ENCODE measurements at places on chromosomes 7 and 10.

- DNase-seq = no peak
Measured at GRCh38 chr7:84188786-84189405, 5.7 kb downstream of the SEMA3A start.

GRCh38 chr10:13693783-13694700 lies 107.3 kb downstream of the PRPF18 start:
- no peak for DNase-seq

DNA sequence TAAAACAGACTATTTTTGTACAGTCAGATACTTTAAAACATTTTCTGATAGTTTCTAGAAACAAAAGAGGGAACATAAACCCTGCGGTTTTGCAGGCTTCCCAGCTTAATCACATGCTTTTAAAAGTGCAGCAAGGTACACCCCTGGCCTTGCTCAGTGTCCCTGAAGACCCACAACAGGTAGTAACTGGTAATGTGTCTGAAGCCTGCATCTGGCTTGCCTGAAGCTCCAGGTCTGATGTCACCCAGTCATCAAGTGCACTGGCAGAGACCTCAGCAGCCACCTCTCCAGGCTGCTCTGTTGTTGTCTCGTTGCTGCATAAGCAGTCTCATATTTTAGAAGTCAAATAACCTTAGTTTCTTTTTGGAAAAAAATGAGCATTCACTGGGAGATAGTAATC lies 376.1 kb upstream of the MTPN start:
- DNase-seq = no peak

- DNase-seq = no peak
Measured at GRCh38 chr10:63554657-63555056, 33.5 kb downstream of the REEP3 start.

DNA sequence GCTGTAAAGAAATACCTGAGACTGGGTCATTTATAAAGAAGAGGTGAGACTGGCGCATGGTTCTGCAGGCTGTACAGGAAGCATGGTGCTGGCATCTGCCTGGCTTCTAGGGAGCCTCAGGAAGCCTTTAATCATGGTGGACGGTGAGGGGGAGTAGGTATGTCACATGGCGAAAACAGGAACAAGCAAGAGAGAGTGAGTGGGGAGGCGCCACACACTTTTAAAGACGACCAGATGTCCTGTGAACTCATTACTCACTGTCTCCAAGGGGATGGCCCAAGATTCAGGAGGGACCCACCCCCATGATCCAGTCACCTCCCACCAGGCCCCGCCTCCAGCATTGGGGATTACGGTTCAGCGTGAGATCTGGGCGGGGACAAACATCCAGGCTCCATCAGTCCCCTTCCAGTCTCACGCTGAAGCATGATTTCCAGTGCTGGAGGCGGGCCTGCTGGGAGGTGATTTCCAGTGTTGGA lies 3.2 kb downstream of the ZNF316 start:
- DNase-seq = no peak

DNA sequence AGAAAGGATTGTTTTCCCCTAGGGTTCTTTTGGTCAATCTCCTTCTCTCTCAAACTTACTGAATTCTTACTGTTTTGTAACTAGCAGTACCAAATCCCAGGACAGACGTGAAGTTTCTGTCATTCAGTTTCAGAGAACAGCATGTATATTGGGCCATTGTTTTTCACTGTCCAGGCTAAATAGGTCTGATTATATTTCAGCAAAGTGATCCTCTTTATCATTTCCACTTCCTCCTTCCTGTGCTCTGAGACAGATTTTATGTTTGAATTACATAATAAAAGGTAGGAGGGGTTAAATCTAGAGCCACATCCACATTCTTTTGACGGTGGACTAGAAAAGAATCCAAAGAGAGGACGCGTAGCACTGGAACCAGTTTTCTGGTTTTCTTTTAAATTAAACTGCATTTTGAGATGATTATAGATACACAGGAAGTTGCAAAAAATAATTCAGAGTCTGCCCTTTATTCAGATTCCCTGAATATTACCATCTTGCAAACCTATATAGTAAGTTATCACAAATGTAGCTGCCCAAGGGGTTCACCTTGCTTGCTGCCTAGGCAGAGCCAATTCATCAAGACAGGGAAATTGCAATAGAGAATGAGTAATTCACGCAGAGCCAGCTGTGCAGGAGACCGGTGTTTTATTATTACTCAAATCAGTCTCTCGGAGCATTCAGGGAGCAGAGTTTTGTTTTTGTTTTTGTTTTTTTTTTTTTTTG lies 40.1 kb downstream of the AKR1E2 start:
- peak; percentile 40 for DNase-seq

GRCh38 chr7:151286148-151286547 lies 37.7 kb upstream of the SMARCD3 start:
- DNase-seq = no peak

Data from NCI-H460 (cell line).